Activated CD4-positive, alpha-beta T cell treated with anti-CD3 and anti-CD28 coated beads for 24 hours (primary cell): ENCODE measurements at places on chromosomes 6 and 20.

DNA sequence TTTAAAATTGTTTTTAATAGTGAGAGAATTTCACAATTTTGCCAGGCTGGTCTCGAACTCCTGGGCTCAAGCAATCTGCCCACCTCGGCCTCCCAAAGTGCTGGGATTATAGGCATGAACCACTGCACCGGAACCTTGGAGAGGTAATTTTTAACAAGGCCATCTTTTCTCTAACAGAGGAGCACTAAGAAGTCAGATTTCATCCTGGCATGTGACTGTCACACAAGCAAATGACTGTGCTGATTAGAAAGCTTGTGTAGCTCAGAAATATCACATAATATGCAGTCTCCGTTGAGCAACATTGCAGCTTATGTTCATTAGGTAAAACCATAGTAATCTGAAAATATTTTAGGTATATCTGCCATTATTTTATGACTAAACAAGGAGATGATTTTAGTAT is 156.0 kb downstream of the CCDC170 start:
- no peak for DNase-seq

GRCh38 chr6:19731282-19731681 is 105.9 kb upstream of the ID4 start:
- no peak for DNase-seq

GRCh38 chr6:110690106-110690654 is 125.1 kb downstream of the CDK19 start:
- no peak for DNase-seq

GRCh38 chr20:51029963-51030920 is 7.3 kb upstream of the KCNG1 start:
- no peak for DNase-seq

GRCh38 chr20:59074456-59074855 is 31.9 kb upstream of the PRELID3B start:
- no peak for DNase-seq

- no peak for DNase-seq
Measured at GRCh38 chr20:36951979-36952738, 651 bp upstream of the SAMHD1 start.

DNA sequence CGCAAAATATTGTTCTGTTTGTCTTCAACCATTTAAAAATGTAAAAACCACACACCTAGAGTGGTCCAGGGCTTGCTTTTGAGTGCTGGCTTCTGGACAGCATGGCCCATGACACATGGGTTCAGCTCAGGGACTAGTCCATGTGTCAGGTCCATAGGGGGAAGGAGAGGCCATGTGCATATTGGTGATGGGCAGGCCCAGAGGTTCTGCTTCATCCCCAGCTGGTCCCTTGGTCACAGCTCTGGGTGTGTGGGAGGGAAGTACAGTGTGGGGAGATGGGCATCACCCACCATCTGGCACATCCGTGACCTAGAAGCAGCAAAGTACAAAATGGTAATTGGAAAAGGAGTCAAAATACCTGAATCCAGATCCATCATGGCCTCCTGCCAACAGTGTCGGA is 50.7 kb downstream of the STK35 start:
- DNase-seq, result no peak

- DNase-seq, result no peak
Measured at GRCh38 chr6:118677193-118677592, 25.8 kb upstream of the CEP85L start.

DNA sequence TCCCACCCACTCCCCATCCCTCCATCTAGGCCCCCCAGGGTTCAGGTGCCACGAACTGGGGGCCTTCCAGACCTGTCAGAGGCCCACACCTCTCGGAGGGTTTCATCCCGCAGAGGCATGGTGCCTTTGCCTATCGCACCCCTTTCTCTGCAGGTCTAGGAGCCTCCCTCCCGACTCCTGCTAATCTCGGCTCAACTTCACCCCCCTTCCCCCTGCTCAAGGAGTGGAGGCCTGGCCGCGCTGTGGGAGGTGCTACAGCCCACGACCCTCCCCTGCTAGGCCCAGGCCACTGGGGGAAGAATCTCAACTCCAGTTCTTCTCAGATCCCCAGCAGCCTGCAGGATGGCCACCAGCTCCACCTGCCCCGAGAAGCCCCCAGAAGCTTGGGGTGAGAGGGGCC is at the start of gene TULP1:
TSS of gene TULP1 (minus strand) at position 157 of the 400 bp plus-strand sequence. CDS start at position 119, 38 bp downstream.
- DNase-seq, result no peak

DNA sequence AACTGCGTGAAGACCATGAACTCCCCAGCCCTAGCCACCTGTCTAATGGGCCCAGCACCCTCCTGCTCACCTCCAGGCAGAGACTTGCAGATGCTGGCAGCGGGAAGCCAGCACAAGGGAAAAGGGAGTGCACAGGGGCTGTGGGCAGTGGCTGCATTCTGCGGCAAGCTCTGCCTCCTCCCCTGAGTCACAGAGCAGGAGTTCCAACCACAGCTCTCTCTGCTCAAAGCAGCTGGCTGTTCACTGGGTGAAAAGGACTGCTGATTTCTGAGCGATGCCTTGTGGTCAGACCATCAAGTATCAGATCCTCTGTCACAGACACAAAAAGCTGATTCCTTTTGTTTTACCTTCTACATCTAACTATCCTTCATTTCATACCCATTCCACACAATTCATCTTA is 10.5 kb downstream of the NKX2-2 start:
- no peak for DNase-seq

DNA sequence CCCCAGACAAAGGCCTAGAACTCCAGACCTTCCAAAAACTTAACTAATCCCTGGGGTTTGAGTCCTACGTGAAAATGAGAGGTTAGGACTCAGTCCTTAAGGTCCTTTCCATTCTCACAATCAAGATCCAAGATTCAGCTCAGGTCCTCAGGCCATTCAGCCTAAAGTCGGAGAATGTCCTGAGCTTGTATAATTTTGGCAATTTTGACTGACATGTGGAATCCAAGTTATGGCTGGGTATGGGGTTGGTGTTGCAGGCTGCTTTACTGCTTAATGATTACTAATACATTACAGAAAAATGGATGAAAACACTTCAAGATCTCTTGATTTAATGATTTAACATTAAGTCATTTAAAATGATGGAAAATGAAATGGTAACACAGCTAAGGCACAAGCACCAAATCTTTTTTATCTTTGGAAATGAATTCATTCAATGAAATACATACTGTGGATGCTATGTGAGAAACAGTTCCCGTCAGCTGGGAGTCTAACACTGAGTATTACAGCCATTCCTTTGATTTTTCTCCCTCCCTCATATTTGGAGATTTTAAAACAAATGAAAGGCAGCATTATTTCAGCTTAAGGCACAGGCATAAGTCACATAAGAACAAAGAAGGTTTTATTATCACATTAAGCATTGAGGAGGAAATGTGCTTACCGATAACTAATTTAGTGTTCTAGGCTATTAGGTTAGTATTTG is 1.3 kb downstream of the ARHGAP18 start:
- no peak for DNase-seq

DNA sequence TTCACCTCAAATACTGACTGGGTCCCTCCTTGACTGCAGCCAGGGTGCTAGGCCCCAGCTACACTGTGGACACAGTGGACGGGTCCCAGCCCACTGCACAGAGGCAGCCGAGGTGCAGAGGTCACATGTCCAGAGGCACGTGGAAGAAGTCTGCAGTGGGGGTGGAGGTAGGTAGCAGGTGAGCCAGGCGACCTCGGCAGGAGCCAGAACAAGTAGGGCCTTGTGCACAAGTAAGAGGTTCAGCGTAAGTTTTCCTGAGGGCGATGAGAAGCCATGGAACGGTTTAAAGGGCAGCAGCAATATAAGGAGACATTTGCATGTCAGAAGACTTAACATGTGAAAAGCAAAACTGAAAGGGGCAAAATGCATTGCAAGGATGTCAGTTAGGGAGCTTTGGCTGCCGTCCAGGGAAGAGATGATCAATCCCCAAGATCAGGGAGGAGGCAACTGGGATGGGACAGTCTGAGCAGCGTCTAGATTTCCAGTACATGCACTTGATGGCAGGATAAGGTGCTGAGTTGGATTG is 49.7 kb upstream of the SNX9 start:
- no peak for DNase-seq

DNA sequence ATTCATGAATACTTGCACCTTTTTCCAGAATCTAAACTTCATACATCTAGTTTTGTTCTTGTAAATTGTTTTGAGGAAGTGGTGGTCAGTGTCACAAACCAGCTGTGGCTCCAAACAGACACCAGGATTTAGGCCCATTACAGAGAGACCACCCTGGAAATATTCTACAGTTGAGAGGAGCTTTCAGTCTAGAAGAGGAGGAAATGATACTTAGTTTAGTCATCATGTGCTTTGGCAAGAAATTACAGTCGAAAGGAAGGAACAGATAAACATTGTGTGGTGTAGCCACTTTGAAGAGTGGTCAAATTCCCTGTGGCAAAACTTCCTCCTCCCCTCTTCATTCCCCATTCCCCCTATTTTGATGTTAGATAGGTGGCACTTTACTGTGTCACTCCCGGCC is 15.7 kb downstream of the DCBLD1 start:
- no peak for DNase-seq

GRCh38 chr20:9160331-9160730 is 91.4 kb downstream of the PLCB4 start:
- no peak for DNase-seq

- no peak for DNase-seq
Measured at GRCh38 chr6:29933955-29934354, 8.4 kb upstream of the HLA-A start.

GRCh38 chr6:37971266-37971665 is 151.7 kb downstream of the ZFAND3 start:
- no peak for DNase-seq

DNA sequence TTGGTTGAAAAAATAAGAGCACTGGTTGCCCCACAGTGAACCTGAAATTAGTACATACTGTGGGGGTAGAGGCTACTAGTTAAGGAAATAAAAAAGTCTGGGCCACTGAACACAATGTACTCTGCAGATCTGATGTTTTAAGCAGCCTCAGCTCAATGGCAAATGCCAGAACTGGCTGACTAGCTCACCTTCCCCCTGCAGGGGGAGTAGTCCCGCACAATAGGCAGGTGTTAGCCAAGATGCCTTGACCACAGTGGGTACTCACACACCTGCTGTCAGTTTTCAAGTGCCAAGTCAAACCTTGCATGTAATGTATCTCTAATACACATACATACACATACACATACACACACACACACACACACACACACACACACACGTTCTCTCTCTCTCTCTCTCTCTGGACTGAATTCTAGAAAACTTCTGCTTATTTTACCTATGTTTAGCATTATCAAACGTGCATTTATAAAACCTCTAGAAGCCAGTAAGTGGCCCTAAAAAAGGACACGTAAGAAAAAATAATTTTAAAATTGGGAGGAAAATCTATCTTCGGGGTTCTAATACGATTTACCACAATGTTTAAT is 36.1 kb downstream of the GMDS start:
- no peak for DNase-seq

GRCh38 chr6:13124131-13124530 is 204.2 kb downstream of the TBC1D7 start:
- DNase-seq, result no peak

DNA sequence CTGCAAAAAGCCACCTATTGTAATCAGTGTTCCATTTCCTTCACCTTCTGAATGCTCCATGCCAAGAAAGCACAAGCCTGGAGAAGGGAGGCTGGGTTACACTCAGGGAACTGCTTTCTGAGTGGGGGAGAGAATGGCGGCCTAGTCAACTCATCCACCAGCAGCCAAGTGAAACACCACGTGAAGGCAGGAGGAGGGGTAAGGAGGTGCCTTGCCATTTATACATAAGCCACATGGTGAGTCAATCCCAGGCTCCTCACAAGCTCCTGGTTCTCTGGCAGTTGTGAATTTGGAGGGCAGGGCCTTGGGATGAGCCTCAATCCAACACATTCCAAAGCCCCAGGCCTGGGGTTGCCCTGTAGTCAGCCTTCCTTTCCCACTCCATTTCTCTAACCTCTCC is 149.4 kb downstream of the CD24 start:
- DNase-seq, result no peak

DNA sequence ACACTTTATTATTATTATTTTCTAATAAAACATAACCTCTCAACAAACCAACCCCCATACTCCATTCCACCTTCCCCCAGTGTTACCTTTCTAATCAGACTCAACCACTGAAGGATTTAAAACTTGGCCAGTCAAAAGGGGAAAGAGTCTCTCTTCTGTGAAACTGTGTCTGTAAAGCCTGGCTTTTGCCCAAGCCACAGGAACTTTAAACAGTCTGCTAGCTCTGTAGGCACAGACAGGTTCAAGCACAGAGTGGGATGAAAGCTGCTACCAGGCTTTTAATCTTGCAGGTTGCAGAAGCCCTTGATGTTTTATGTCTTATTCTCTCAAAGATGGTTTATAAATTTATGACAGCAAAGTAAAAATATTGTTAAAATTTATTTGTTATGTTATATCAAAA is 585.7 kb downstream of the TENT5A start:
- DNase-seq, result no peak

DNA sequence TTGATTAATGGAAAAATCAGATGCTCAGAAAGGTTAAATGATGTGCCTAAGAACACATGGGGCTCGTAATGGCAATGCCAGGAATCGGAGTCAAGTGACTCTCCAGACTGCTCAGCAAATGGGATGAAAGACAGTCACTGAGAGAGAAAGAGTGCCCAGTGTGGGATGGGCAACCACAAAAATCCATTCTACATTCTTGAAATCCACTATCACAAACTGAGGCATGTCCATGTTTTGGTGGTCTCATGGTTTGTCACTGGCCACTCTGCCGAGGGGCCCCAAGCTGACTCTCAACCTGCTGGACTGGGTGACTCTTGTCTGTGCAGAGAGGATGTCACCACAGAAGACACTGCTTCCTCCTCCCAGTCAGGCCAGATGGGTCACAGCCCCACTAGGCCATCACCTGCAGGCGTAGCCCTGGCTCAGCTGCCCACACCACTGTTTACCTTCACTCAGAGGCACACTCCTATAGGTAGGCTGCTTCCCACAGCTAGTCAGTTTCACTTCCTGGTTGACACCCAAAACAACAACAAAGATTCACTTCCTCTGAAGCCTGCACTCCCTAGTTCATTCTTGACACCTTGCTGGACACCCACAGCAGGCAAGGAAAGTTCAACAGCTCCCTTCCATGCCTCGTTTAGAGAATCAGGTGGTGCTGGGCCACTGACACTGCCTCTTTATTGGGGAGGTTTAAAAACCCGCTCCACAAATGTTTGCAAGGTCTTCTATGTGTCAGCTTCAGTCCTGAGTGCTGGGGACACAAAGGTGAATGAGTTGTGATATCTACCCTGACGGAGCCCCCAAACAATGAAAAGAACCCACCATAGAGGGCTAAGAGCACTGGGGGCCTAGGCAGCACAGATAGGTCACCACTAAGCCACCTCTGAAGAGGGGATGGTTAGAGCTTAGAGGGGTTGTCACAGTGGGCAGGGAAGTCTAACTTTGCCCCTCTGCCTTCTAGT is 21.7 kb downstream of the MAP1LC3A start:
- no peak for DNase-seq
